ENCODE measurements at places on chromosomes 13 and 19. TPM values are rescaled to one million over a fixed set of nuclear protein-coding genes. Genes with fewer than 3 reads are reported as not detected.
A peak's percentile ranks its signal among the peaks of the same experiment; 100 is the strongest.

Gene RASL11A
- 1.1 TPM for total RNA-seq

Gene SRRM5
- total RNA-seq = not detected

Gene SIAH3
- not detected for total RNA-seq

Gene NAPSA
- total RNA-seq = 0.51 TPM

Gene PGLYRP1
- not detected for total RNA-seq

Gene RUBCNL
- 2.1 TPM for total RNA-seq

DNA sequence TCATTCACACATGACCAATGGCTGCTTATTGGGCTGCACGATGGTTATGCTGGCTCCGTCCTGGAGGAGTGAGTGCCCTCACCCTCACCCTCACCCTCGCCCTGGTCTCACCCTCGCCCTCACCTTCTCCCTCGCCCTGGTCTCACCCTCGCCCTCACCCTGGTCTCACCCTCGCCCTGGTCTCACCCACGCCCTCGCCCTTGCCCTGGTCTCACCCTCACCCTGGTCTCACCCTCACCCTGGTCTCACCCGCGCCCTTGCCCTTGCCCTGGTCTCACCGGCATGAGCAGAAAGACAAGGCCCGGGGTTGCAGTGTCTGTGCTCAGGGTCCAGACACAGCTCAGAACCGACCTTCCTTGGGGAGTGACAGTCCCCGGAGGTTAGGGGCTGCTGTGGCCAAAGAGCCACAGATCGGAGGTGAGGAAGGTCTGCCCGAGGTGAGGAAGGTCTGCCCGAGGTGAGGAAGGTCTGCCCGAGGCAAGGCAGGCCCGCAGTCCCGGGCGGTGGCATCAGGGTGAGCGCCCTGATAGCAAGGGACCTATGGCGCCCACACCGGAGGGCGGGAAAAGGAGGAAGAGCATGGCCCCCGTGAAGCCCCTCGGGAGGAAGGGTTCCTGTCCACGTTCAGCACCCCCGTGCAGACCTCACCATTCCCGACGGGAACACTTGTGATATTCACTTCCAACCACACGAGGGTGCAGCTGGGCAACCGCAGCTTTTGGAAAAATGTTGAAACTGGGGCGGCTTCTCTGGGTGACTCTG is 65.6 kb downstream of the MCF2L start:
- peak; percentile 88 for DNase-seq

DNA sequence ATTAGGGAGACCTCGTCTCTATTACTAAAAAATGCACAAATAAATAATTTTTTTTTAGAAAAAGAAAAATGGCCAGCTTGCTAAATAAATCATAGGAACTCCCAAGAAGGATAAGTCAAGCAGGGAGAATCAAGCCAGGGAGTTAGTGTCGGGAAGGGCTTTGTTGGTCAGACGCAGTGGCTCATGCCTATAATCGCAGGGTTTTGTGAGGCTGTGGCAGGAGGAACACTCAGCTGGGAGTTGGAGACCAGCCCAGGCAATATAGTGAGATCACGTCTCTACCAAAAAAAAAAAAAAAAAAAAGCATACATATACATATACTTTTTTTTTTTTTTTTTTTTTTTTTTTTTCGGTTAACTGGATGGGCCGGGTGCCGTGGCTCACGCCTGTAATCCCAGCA is 9.0 kb downstream of the NACC1 start:
- peak; percentile 74 for DNase-seq

- peak; percentile 71 for DNase-seq
These were observed 8.1 kb downstream of the STK11 start for GRCh38 chr19:1213391-1214286.

DNA sequence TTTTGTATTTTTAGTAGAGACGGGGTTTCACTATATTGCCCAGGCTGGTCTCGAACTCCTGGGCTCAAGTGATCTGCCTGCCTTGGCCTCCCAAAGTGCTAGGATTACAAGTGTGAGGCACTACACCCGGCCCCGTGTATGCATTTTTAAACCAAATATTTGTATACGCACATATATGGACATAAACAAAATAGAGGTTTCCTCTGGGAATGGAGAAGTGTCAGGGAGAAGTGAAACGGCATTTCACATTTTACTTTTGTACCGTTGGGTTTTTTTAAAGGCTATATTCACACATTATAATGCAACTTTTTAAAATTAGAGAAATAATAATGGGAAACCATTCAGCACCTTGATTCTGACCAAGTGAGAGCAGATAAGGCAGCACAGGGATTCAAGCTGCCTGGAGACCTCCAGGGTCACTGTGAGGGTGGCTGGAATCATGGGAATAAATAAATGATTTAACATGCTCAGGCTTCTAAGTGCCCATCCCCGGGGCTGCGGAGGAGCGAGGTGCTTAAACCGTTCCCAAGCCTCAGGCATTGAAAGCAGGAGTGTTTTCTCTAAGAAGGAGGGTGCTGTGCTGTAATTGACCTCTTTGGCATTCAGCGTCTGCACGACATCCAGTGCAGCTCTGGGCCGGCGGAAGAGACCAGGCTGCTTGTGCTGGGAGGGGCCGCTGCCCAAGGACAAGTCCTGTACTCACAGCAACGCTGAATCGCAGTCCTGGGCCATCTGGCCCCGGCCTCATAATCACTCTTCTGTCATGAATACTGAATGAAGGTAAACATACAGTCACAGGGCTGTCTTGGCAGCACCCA is 24.7 kb downstream of the GPR42 start:
- DNase-seq = peak; percentile 12

DNA sequence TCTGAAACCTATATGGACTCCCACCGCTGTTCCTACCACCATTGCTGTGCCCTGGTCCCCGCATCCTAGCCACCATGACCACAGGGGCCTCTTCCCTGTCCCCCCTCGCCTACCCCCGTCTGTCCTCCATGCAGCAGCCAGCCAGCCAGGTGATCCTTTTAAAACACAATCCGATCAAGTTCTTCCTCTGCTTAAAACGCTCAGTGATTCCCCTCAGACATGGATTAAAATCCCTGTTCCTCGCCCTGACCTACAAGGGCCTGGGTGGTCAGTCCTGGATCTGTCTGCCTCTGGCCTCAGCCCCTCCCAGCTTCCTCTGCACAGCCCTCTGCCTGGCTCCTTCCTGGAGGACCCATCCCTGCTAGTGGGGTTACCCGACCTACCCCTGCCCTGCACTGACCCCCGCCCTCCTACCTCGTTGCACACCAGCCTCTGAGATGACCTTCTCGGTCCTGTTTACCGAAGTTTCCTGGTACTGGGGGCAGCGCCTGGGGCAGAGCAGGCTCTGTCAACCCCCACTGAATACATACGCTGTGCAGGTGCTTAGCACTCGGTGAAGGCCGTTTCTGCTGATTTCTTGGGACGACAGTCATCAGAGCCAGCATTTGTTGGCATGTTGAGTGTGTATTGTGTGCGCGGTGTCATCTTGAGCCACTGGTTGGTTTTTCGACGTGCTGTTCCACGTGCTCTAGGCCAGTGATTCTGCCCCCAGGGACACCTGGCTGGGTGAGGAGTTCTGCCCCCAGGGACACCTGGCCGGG is 14.7 kb upstream of the LENG8 start:
- no peak for DNase-seq

DNA sequence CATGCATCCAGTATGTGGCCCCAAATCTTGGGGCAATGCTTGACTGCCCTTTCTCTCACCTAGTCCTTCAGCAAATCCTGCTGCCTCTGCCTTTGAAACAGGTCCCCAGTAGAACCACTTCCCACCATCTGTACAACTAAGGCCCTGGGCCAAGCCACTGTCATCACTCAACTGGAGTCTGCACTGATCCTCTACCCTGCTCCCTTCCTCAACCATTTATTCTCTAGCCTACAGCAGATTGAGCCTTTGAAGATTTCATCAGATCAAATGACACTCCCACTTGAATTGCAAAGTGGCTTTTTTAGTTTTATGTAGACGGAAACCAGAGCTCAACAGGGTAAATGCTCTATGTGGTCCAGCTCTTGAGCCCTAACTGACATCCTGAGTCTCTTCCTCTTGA is 43.5 kb downstream of the ATP8A2 start:
- DNase-seq = no peak

GRCh38 chr13:100314132-100314910 is 225.4 kb downstream of the PCCA start:
- DNase-seq = no peak

- peak; percentile 84 for DNase-seq
These were observed 299.7 kb downstream of the DLEU7 start for GRCh38 chr13:50543782-50544181.

DNA sequence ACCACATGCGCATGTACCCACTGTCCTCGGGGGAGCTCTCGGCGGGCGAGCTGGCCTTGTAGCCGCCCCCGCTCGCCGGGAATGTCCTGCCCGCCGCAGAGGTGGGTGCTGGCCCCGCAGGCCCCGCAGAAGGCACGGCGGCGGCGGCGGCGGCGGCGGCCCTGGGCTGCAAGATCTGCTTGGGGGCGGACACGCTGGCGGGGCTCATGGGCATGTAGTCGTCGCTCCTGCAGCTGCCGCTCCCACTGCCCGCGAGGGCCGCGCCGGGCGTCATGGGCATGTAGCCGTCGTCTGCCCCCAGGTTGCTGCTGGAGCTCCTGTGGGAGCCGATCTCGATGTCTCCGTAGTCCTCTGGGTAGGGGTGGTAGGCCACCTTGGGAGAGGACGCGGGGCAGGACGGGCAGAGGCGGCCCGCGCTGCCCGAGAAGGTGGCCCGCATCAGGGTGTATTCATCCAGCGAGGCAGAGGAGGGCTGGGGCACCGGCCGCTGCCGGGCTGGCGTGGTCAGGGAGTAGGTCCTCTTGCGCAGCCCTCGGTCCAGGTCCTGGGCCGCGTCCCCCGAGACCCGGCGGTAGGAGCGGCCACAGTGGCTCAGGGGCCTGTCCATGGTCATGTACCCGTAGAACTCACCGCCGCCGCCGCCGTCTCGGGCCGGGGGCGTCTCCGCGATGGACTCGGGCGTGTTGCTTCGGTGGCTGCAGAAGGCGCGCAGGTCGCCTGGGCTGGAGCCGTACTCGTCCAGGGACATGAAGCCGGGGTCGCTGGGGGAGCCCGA is 2.4 kb downstream of the IRS2 start:
- no peak for DNase-seq

DNA sequence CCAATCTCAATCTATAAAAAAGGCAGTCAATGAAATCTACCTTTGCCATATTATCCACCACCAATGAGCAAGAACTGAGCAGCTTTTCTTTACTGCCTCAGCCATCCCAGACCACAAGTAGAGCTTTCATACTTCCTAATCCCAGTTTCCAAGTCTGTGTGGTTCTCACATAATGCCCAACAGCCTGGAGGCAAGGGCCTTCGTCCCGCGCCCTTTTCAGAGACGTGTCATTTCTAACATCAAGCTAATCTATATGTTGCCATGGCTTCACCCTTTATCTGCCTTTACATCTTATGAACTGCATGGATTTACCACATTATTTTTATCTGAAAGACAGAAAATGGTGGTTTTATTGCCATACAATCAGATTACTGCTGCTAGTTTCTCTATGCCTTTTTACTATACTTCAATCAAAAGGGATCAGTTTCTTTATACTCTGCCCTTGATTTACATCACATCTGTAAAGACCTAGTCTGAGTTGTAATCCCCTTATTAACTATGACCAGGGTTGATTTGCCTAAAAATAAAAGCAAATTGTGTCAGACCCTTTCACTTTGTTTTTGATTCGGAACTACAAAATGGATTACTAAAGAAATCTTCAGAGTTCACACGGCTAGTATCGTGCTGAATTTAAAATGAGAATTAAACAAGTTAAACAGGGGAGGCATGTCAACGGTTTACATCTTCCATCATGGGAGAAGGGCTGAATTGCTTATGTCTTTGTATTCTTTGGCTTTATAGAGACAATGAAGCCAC is 5.9 kb downstream of the EFNB2 start:
- DNase-seq = no peak

DNA sequence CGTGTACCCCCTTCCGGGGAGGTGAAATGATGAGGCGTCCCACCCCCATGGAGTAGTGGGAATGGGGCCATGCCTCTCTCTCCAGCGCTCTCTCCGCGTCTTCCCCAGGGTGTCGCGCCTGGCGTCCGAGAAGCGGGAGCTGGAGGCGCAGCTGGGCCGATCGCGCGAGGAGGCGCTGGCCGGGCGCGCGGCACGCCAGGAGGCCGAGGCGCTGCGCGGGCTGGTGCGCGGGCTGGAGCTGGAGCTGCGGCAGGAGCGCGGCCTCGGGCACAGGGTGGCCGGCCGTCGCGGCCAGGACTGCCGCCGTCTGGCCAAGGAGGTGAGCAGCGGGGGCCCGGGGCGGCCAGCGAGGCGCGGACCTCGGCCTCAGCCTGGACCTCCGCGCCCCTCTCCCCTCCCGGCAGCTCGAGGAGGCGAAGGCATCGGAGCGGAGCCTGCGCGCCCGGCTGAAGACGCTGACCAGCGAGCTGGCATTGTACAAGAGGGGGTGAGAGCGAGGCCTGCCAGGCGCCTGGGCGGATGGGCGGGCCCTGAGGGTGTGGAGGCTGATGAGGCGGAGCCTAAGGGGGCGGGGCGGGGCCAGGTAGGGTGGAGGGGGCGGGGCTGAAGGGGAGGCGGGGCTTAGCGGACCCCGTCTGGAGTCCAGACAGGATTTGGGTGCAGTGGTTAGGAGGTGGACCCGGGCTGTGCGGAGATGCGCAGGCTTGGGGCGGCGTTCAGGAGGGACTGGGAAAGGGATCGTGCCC is 7.7 kb downstream of the PGLYRP1 start:
- DNase-seq = peak; percentile 47

DNA sequence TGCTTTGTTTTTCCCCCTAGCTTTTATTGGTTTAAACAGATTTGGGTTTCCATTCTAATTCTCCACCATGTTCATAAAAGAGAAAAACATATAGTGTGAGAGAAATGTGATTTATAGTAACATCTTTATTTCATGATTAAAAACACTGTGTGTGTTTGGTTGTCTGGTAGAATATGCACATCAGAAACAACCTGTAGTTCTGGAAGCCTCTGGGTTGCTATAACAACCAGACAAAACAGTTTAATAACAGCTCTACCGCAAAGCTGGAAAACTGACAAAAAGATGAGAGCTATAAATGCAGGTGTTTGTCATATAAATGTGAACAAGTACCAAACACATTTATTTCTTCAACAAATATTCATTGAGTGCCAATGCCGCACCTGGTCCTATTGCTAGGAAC is 9.8 kb downstream of the KBTBD6 start:
- no peak for DNase-seq

DNA sequence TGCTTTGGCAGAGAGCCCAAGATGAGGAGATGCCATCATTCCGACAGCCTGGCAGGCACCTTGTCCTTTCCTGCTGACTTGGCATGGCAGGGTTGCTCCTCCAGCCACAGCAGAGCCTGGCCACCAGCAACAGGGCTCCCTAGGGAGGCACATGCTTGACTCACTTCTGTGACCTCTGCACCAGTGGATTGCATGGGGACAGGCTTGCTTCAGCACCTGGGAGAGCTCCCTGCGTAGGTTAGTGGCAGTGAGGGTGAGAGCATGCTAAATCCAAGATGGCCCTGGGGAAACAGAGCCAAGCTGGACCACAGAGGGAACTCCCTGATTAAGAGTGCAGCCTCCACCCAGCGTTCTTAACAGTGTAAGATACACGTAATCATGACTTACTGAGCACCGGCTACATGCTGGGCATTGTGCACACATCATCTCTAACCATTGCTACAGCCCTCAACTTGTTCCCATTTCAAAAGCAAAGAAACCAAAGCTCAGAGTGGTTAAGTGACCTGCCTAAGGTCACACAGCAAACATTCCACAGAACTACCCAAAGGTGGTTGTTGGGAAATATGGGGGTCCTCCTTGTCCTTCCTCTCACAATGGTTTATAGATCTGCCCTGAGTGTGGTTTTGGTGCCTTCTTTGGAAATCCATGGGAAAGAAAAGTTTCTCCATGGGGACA is 116.6 kb upstream of the UQCRFS1 start:
- DNase-seq = peak; percentile 26

GRCh38 chr13:20901668-20902437 is 693 bp downstream of the XPO4 start:
- DNase-seq = peak; percentile 75
